Progenitor cell of endocrine pancreas (in vitro differentiated cells): ENCODE measurements at places on chromosomes 7 and 10.

- DNase-seq: no peak
These were observed 84.7 kb upstream of the DKK1 start for GRCh38 chr10:52229291-52229931.

DNA sequence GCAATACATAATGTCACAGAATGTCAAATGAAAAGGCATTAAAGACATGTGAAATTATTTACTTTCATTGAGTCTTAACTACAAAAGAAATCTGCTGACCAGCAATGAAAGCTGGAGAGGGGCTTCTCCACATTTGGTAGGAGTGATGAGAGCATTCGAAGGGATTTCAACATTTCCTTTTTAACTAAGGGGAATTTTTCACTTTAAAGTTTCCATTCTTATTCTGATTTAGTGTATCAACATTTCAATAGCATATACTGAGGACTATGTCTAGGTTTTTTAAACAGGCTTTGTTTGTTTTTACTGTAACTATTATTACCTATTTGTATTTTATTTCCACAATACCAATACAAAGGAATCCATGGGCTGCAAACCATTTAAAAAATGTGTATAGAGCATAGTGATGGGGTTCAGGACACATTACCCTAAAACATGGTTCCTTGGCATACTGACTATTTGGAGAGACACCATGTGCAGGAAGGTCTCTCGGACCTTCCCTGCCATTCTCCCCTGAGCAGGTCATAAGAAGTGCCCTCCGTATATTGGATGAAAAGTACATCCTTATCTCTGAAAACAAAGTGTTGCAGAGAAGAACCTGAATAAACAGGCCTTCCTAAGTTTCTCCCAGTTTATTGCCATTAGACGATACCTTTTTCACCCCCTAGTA is 278.7 kb downstream of the DOCK4 start:
- DNase-seq: no peak

DNA sequence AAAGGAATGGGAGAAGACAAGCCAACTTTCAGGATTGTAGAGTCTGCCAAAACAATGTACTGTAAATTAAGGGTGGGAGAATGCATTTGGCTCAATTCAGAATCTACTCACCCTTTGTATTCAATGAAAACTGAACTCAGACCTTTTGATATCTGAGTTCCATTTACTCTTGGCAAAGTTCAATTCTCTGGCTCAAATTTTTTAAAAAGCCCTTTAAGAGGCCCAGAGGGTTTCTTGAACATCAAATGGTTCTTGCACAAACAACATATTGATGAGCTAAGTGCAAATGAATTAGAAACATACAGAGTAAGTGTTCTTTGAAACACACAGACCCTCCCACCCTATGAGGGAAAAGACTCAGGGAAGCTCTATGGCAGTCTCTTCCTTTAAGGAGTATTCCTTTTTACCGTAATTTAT is 5.2 kb upstream of the XPNPEP1 start:
- no peak for DNase-seq

GRCh38 chr10:102135956-102136526 is 3.2 kb downstream of the PPRC1 start:
- no peak for DNase-seq

DNA sequence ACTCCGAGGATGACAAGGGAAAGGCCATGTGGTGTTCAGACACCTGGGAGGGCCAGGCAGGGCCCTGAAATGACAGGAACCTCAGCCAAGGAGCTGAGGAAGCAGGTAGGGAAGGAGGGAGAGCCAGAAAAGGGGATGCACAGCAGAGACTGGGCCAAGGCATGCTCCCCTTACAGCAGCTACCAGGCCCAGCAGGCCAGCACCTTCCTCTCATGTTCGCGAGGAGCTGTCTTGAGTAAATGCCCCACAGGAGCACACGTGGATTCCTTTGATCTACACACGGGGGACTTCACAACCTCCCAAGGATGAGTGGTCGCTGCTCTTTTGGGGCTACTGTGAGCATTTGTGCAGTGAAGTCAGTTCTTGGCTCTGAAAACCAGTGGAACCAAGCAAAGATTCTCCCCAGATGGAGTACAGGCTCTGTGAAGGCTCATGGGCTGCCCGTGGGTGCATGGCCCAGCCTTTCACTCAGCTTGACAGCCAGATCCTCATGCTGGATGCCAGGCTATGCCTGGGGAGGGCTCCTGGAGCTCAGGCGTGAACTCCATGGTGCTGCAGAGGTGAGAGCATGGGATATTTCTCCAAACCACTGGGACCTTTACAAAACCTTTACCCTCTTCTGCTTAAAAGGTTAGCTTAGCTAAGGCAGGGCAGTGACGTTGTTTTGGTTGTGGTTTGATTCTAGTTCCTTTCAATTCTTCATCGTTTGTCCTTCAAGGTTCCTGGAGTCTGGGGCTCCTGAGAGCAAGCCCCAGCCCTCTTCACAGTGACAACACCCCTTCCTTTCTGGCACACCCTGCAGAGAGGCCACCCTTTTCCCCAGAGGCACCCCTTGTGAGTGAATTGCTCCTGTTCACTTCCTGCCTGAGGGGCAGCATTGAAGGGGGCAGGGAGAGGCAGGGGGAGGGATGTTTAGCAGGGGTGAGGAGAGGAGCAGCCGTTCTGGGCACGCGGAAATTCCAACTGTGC is 74.2 kb upstream of the ZPBP start:
- DNase-seq: no peak

- no peak for DNase-seq
These were observed 541.6 kb upstream of the FZD8 start for GRCh38 chr10:36183726-36184125.

GRCh38 chr7:155763691-155764437 is 48.4 kb downstream of the SHH start:
- no peak for DNase-seq

DNA sequence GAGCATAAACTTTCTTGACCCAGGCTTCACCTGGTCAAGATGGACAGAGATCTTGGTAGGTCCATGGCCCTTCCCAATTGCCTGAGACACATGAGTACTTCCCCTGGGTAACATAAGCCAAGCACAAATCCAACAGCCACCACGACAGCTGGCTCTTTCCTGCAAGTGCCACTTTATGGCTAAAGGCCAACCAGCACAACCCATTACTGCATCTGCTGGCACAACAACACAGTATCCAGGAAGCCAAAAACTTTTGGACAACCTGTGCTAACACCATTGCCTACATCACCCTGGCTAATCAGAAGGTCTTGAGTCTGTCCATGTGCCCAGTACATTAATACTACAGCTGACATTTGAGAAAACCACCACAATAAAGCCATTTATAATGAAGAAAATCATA is 548.0 kb upstream of the SEMA3D start:
- no peak for DNase-seq
